ENCODE measurements at places on chromosomes 5 and 9.
A peak's percentile ranks its signal among the peaks of the same experiment; 100 is the strongest.

- no peak for DNase-seq
Measured at GRCh38 chr9:121024237-121024636, 25.8 kb downstream of the C5 start.

- no peak for DNase-seq
Measured at GRCh38 chr5:80191991-80192398, 63.9 kb downstream of the SERINC5 start.

- DNase-seq: no peak
Measured at GRCh38 chr9:77951369-77951768, 80.2 kb downstream of the GNAQ start.

GRCh38 chr5:83011985-83012384 lies 65.2 kb downstream of the TMEM167A start:
- no peak for DNase-seq

DNA sequence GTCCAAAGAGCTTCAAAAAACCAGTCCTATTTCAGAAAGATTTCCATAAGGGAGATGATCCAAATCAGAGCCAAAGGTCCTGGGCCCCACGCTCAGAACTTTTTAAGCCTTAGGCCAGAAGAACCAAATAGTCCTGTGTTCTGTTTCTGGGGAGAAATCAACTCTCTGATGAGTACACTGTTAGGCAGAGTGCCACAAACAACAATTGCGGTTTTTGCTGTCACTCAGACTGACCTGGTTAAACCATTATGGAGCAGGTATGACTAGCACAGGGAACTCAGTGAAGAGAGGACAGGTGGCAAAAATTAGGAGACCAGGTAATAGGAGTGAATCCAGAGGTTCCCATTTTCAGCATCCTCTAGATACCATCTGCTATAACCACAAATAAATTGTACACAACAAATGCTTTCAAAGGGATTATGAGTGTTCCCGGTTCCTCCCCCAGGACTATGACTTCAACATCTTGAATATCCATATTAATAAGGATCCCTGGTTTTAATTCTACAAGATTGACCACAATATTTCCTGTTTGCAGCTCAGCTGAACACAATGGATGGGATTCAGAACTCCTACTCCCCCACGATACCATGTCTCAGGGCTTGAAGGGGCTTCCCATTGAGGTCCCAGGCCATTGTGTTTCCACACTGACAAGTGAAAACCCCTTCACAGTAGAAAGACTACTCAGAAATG lies 52.1 kb upstream of the FREM1 start:
- no peak for DNase-seq

- DNase-seq: no peak
Measured at GRCh38 chr5:180162304-180162661, 46.7 kb downstream of the RASGEF1C start.

DNA sequence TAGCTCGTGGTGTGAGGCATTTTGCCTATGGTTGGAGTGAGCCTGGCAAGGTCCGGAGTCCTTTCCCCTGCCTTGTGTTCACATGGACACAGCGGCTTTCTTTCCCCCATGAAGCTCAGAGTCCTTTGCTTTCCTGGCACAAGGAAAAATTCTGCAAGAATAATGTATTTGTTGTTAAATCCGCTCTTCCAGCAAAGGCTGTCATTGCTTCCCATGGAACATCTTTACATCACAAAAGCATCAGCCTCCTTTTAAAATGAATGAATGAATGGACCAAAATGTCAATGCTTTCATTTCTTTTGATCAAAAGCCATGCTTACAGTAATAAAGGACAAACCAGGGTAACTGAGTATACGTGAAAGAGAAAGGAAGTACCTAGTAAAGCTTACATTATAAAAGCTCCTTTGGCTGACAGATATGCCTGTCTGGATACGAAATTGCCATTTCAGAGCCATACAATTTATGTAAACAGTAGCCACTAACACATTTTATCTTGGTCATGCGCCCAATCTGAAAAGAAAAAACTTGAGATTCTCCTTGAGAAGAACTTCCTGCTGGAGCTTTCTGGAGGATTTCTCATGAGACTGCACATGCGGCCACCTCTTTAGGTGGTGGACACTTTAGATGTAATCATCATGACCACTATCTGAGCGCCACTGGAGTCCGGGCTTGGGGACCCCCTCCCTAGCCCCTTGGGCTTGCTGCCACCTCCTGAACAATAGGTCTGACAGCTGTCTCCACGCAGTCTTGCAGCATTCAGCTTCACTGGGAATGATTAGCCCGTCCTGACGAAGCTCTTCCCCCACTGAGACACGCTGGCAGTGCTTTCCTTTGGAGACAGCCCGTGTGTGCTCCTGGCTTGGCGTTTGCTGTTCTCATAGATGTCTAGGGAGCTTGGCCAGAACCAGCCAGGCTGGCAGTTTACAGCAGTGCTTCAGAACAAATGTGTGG lies 355.9 kb downstream of the ADAMTS6 start:
- DNase-seq: no peak

DNA sequence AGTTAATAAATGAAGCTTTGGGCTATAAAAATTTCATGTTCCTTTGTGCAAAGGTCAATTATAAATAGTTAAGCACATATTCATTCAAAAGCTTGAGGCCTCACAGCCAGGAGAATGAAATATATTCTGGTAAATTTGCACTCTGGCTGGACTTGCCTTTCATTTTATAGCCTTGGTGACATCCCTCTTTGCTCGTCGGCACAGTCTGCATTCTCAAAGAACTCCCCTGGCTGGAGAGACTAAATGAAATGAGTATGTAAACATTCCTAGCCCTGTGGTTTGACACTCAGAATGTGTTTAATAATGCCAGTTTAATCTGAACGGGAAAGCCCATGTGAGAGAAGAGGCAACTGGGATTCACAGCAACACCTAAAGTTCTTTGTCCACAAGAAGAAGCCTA lies 285.6 kb downstream of the BRINP1 start:
- DNase-seq: no peak

GRCh38 chr5:145493435-145493834 lies 341.7 kb downstream of the PRELID2 start:
- DNase-seq: no peak

DNA sequence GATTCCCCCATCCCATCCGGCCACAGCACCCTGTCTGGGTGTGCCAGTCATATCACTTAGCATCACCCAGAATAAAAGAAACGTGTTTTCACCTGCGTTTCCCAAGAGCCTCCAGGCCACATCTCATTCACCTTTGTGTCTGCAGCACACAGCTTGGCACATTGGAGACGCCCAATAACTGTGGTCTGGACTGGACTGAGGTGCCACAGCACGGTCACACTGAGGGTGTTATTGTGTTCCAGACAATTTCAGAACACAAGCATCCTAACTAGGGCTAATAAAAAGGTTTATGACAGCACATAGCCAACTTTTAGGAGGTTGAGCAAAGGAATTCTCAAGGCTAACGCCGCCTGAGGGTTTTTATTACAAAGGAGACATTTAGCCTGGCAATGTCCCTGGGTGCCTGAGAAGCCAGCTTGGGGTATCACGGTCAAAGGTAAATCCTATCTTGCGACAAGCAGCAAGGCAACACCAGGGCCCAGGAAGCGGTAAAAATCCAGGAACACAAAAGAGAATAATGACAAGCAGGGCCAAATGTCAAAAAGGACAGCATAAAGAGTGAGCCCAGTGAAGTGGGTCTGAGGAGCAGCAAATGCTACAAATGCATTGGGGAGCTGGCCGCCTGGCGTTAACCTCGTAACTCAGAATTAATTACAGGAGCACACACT lies 3.4 kb downstream of the EPB41L4B start:
- no peak for DNase-seq

- no peak for DNase-seq
Measured at GRCh38 chr9:109319017-109319625, 1.7 kb downstream of the EPB41L4B start.

DNA sequence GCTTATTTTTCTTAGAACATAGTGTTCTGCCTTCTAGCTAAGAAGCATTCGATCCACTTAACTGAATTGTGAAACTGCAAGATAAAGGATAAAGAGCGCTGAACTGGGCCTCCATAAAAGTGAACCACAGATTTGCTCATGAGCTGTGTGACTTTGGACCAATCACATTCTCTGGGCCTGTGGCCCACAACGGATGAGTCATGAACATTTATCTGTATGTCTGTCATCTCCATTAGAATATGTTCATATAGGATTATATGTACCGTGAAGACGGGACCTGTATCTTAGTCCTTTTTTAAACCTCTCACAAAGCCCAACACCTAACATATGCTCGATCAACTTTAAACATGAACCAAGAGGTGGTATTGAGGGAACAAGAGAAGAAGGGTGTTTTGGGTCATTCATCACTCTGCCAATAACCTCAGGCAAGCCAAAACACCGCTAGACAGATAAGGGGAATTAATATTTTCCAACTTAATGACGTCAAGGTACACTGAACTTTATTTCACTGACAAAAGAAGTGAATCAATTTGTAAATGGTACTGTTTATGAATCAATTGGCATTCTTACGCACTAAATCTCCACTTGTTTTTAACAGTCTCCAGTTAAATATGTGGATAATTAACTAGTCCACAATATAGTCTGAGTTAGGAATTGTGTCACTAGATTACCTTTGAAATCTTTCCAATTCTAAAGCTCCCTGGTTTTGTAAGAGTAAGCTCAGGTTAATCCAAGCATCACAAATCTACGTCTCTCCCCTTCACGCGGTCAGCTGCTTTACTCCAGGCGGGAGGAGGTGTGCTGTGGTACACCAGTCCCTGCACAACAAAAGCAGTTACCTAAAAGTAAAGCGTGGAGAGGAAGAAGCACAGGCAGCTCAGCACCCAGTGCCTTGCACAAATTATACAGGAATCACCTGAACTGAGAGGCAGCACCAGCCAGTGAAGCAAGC lies 1.6 kb downstream of the TMEM245 start:
- no peak for DNase-seq

DNA sequence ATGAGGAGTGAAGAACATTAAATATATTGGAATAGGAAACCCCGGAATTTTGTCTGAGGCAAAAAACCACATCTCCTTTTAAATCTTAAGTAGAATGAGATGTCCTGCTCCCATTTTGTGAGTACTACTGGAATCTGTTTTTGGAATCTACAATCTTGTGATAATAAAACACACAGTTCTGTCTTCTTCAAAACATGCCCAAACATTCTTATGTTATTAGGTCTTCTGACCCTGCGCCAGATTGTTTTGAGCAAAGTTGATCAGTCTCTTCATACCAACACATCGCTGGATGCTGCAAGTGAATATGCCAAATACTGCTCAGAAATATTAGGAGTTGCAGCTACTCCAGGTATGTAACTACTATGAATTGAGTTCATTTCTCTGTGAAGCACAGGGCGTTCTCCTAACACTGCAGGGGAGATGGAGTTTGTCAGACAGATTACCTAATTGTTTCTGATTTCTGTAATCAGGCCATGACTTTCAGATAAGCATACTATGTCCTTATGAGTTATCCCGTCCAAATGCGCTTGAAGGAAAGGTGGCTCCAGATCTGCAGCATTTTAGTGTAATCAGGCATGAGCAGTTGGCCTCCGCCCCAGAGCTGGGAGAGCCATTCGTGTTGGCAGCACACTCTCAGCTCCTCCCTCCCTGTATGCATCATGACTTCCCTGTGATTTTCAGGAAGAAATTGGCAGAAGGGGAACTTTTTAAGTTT lies 88.0 kb downstream of the NLN start:
- DNase-seq: peak; percentile 40

- DNase-seq: peak; percentile 56
Measured at GRCh38 chr5:14156650-14157492, 13.7 kb downstream of the TRIO start.

- DNase-seq: peak; percentile 39
Measured at GRCh38 chr5:177370488-177371119, 12.9 kb downstream of the RGS14 start.

GRCh38 chr5:173893192-173893561 lies 5.0 kb downstream of the CPEB4 start:
- no peak for DNase-seq

DNA sequence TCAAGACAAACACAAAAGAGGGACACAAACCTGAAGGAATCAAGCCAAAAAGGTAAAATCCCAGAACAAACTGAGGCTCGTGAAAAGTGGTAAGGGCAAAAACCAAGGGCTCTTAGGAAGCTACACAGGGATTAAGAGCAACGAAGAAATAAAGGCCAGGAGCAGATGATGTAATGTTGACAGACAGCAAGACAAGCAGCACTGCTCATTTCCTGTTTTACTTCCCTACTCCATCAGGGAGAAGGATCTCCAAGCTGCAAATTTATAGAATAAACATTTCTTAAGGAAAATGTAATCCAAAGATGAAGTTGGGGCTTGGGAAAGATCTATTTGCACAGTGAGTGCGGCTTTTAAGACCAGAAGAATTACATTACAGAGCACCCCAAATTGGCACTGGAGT lies 182.3 kb upstream of the MAP1B start:
- DNase-seq: no peak

GRCh38 chr9:109806506-109807115 lies 26.6 kb downstream of the PALM2AKAP2 start:
- DNase-seq: no peak

DNA sequence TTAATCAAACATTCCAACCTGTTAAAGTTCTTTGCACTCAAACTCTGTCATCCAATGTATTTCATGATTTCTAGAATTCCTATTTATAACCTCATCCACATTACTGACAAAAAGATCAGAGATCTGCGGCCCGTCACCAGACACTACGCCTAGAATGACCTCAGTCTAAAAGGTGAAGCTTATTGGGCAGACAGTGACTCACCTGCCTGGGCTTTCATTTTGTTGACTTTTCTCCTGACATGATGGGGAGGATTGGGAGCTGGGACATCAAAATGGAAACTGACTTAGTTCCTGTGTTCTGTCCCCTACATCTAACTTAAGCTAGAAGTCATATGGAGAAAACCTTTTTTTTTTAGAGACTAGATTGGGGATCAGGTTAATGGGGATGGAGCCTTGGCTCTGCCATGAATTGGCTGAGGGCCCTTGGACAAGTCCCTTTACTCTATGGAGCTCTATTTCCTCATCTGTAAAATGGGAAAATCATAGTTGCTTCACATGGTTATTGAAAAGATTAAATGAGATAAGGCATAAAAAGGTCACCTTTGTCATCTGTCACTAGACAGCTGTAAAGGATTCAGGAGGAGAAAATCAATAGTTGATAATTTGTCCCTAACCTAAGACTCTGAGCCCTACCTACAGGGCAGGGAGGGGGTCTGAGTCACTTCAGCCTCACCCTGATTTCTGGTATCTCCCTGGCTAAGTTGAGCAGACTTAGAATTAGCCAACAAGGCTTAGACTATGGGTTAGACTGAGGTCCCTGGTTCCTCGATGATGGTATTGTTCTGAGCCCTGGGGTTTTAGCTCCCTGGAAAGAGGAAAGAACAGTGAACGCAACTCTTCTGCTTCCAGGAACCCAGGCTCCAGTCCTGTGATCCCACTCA lies 224.8 kb upstream of the TBC1D2 start:
- DNase-seq: no peak

GRCh38 chr5:94640176-94640575 lies 21.7 kb downstream of the SLF1 start:
- no peak for DNase-seq

Data from tibial nerve (tissue), 4 donors.